Lung (tissue), 17 donors: ENCODE measurements at places on chromosomes 1 and 21. TPM values are rescaled to one million over a fixed set of nuclear protein-coding genes. Genes with fewer than 3 reads are reported as not detected.

- H3K4me3 ChIP-seq = no peak overlapping the region
- DNase-seq = no peak
- no peak overlapping the region for H3K27ac ChIP-seq
- H3K27me3 ChIP-seq = peaks cover 4% of the 10 kb centered on the region
- no peaks in the 10 kb centered on the region for H3K4me1 ChIP-seq
Observed at GRCh38 chr1:110541906-110542395, 23.0 kb upstream of the KCNA10 start.

DNA sequence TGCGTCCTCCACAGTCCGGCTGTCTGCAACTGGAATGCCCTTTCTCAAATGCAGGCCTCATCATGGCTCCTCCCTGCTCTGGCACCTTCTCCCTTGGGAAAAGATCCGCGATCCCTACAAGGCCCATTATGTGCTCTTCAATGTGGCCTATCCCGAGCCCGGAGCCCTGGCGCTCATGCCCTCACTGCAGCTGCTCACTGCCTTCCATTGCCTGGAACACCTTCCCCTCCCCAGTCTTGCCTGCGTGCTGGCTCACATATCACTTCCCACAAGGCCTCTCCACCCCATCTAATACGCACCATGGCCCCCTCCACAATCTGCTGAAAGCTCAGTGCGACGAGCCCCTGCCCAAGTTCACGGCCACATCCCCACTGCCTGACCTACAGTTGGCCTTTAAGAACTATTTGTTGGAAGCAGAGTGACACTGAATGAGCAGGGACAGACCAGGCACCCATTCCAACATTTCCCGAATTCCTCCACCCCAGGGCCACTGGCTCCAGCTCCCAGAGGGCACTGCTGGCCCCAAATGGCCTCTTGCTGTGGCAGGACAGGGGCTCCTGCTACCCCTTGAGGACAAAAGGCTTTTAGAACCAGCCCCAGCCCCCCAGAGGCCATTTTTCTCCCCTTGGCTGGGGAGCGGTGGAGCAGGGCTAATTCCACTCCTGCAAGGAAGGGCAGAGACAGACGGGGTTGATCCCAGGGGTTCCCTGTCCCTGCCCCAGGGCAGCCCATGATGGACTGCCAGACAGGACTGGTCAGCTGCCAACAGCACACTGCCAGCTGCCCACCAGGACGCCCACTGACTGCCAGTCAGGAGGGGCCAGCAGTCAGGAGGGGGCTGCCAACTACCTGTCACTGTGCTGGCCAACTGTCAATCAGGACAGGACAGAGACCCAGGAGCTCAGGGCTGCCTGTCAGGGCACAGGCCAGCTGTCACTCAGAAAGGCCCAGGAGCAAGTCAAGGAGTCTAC, 64.8 kb downstream of the DHRS3 start:
- no peak overlapping the region for H3K4me3 ChIP-seq
- peak; percentile 49 for DNase-seq
- no peaks in the 10 kb centered on the region for H3K27me3 ChIP-seq
- peak overlapping the region; percentile 43 for H3K27ac ChIP-seq
- peaks cover 20% of the 10 kb centered on the region for H3K4me1 ChIP-seq

GRCh38 chr1:47942240-47942629, 55.0 kb downstream of the TRABD2B start:
- H3K27ac ChIP-seq = no peak overlapping the region
- no peak for DNase-seq
- H3K36me3 ChIP-seq = no peaks in the 10 kb centered on the region
- H3K27me3 ChIP-seq = no peaks in the 10 kb centered on the region
- H3K4me3 ChIP-seq = no peak overlapping the region
- H3K4me1 ChIP-seq = peaks cover 17% of the 10 kb centered on the region

DNA sequence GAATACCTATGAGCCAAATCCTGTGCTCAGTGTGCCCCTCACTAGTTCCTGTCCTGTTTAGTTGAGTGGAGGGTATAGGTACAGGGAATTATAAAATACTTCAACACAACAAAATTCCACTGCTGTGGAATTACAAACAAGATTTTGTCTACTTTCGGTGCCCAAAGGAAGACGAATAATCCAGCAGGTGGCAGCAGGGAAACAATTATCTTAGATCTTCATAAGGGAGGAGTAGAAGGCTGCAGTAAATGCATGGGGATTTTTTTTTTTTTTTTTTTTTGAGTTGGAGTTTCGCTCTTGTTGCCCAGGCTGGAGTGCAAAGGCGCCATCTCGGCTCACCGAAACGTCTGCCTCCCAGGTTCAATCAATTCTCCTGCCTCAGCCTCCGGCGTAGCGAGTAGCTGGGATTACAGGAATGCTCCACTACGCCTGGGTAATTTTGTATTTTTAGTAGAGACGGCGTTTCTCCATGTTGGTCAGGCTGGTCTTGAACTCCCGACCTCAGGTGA, 2.0 kb upstream of the PIP5K1A start:
- no peaks in the 10 kb centered on the region for H3K27me3 ChIP-seq
- H3K27ac ChIP-seq = no peak overlapping the region
- DNase-seq = peak; percentile 58
- H3K4me1 ChIP-seq = peaks cover 10% of the 10 kb centered on the region

DNA sequence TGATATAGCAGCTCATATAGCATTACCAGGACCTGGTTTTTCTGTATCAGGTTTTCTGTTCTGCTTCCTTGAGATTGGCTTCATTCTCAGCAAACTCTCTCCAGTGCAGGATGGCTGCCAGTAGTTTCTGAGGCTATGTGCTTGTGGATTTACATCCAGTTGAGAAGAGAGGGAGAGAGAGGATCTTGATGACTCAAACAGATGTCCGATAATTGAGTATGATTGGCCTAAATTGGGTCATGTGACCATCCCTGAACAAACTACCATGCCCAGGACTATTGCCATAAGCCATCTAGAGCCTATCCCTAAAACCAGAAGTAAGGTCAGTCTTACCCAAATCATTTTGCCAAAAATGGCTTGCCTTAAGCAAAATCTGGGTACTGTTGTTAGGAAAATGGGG, 18.1 kb upstream of the PSMA5 start:
- H3K4me3 ChIP-seq = no peak overlapping the region
- H3K27me3 ChIP-seq = no peaks in the 10 kb centered on the region
- no peaks in the 10 kb centered on the region for H3K36me3 ChIP-seq
- no peak overlapping the region for H3K27ac ChIP-seq

GRCh38 chr1:18955441-18956192, 859 bp downstream of the IFFO2 start:
- no peaks in the 10 kb centered on the region for H3K27me3 ChIP-seq
- H3K4me1 ChIP-seq = no peaks in the 10 kb centered on the region
- peak; percentile 46 for DNase-seq
- no peaks in the 10 kb centered on the region for H3K36me3 ChIP-seq
- H3K4me3 ChIP-seq = peak overlapping the region; percentile 83
- H3K27ac ChIP-seq = peak overlapping the region; percentile 78

DNA sequence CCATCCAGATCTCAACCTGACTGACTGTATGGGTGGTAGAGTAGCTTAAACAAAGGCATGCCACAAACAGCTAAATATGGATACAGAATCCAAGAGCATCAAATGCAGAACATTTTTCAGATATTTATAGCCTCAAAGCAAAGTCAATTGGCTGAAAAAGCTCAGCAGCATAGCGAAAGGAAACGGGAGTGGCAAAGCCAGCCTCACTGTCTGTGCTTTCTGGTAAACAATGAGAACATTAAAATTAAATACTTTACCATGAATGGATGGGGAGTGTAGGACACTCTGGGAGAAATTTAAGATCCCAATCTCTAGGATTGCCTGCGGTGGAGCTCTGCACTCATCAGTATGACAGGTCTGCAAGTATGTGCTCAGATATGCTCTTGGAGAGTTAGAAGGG, 4.4 kb downstream of the RASAL2 start:
- H3K27ac ChIP-seq = peak overlapping the region; percentile 41
- H3K4me3 ChIP-seq = no peak overlapping the region
- no peaks in the 10 kb centered on the region for H3K36me3 ChIP-seq
- no peaks in the 10 kb centered on the region for H3K27me3 ChIP-seq
- peak; percentile 8 for DNase-seq
- peaks cover 6% of the 10 kb centered on the region for H3K4me1 ChIP-seq

GRCh38 chr1:1534401-1535154, 5.8 kb downstream of the TMEM240 start:
- no peak overlapping the region for H3K4me3 ChIP-seq
- no peak for DNase-seq
- H3K36me3 ChIP-seq = peaks cover 17% of the 10 kb centered on the region

- no peak overlapping the region for H3K4me3 ChIP-seq
- H3K4me1 ChIP-seq = no peaks in the 10 kb centered on the region
- H3K27me3 ChIP-seq = no peaks in the 10 kb centered on the region
- DNase-seq = peak; percentile 13
- no peaks in the 10 kb centered on the region for H3K36me3 ChIP-seq
Observed at GRCh38 chr1:199083680-199084079, 444.8 kb downstream of the PTPRC start.

DNA sequence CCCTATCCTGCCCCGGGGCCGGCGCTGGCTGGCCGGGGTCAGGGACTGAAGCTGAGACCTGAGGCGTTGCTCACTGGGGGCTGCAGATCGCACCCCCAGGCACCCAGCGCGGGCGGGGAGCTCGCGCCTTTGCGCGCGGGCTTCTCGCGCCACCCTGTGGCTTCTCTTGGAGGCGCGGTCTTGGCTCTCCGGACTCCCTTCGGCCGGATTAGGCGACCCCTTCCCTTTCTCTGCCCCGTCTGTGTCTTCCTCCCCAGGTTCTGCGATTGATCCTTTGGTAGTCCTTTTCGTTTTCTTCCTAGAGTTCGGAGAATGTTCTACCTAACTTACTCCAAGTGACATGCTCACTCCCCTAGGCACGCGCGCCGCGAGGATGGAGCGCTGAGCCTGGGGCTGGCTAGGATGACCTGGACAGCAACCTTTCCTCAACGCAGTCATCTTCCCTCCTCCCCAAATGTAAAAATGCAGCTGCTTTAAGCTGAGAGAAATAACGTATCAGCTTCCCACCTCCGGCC, 495 bp upstream of the NTRK1 start:
- peaks cover 6% of the 10 kb centered on the region for H3K27me3 ChIP-seq
- no peaks in the 10 kb centered on the region for H3K36me3 ChIP-seq
- H3K4me1 ChIP-seq = peaks cover 6% of the 10 kb centered on the region
- DNase-seq = peak; percentile 48
- no peak overlapping the region for H3K4me3 ChIP-seq

- no peak overlapping the region for H3K4me3 ChIP-seq
- no peak for DNase-seq
- H3K36me3 ChIP-seq = no peaks in the 10 kb centered on the region
- H3K27ac ChIP-seq = no peak overlapping the region
- H3K27me3 ChIP-seq = no peaks in the 10 kb centered on the region
Observed at GRCh38 chr1:168572633-168573032, 3.8 kb upstream of the XCL1 start.

GRCh38 chr1:173364827-173365226, 112.3 kb upstream of the PRDX6 start:
- DNase-seq = no peak
- H3K27ac ChIP-seq = no peak overlapping the region
- H3K4me1 ChIP-seq = no peaks in the 10 kb centered on the region
- no peaks in the 10 kb centered on the region for H3K36me3 ChIP-seq
- no peak overlapping the region for H3K4me3 ChIP-seq
- H3K27me3 ChIP-seq = no peaks in the 10 kb centered on the region

DNA sequence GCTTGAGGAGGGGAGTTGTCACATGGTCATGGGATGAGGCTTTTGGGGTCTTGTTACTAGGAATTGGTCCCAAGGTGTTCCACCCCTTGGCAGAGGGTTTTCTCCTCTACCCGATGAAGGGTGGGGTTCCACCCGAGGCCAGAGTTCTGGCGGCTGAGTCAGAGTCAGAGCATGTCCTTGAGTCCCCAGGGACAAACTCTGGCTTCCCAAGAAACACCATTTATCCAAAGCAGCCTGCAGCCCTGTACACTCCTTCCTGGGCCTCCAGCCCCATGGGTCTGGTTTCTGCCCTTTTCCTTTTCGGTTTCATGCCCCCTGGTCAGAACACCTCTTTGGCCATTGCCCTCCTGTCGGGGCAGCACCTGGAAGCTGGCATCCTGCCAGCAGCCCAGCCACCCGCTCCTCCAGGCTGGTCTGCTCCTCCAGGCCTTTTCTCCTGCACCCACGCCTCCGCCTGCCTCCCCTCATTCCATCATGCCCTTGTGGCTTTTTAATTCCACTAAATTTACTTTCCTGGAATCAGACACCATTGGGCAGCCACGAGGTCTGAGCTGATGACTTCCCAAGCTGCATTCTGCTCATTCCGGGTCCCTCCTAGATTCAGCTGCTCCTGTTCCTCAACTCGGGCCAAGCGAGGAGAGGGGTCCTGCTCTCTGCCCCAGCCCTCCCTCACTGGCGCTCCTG, 301.7 kb upstream of the VAMP3 start:
- H3K4me3 ChIP-seq = no peak overlapping the region
- DNase-seq = no peak
- no peak overlapping the region for H3K27ac ChIP-seq
- peaks cover 19% of the 10 kb centered on the region for H3K4me1 ChIP-seq

GRCh38 chr1:88472298-88472697, 211.8 kb upstream of the PKN2 start:
- no peak overlapping the region for H3K27ac ChIP-seq
- H3K4me1 ChIP-seq = peaks cover 5% of the 10 kb centered on the region
- H3K36me3 ChIP-seq = no peaks in the 10 kb centered on the region
- no peak overlapping the region for H3K4me3 ChIP-seq

DNA sequence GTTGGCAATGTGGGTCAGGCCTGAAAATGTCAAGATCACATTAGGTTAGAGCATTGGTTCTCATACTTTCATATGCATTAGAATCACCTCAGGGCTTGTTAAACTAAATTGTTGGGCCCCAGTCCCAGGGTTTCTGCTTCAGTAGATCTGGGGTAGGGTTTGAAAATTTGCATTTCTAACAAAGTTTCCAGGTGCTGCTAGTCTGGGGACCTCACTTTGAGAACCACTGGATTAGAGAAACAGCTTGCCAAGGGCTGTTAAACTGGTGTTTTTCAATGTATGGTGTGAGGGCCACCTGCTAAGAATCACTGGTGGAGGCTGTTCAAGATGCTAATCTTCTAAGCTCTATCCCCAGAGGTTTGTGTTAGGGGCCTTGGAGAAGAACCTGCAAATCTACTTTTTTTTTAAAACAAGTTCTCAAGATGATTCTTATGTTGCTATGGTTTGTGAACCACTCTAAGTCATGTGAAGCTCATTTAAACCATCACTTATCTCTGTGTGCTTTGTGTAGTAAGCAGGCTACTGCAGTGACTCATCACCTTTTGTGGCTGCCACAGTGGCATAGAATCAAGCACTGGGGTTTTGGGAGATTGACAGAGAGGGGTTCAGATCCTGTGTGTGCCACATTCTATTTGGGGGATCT, 152.2 kb downstream of the S1PR1 start:
- H3K4me3 ChIP-seq = no peak overlapping the region
- H3K27me3 ChIP-seq = no peaks in the 10 kb centered on the region
- no peak for DNase-seq
- H3K36me3 ChIP-seq = no peaks in the 10 kb centered on the region
- H3K27ac ChIP-seq = no peak overlapping the region
- H3K4me1 ChIP-seq = no peaks in the 10 kb centered on the region

The STUM gene
- total RNA-seq = 0.51 TPM

The TNNT2 gene
- 2.0 TPM for total RNA-seq

The MROH9 gene
- total RNA-seq = 3.5 TPM

The TSACC gene
- total RNA-seq = not detected

The TSSK3 gene
- 0.46 TPM for total RNA-seq
